ENCODE measurements at places on chromosomes 6 and 20.

- DNase-seq = peak; percentile 44
Observed at GRCh38 chr6:160513836-160514235, 150.2 kb downstream of the LPA start.

DNA sequence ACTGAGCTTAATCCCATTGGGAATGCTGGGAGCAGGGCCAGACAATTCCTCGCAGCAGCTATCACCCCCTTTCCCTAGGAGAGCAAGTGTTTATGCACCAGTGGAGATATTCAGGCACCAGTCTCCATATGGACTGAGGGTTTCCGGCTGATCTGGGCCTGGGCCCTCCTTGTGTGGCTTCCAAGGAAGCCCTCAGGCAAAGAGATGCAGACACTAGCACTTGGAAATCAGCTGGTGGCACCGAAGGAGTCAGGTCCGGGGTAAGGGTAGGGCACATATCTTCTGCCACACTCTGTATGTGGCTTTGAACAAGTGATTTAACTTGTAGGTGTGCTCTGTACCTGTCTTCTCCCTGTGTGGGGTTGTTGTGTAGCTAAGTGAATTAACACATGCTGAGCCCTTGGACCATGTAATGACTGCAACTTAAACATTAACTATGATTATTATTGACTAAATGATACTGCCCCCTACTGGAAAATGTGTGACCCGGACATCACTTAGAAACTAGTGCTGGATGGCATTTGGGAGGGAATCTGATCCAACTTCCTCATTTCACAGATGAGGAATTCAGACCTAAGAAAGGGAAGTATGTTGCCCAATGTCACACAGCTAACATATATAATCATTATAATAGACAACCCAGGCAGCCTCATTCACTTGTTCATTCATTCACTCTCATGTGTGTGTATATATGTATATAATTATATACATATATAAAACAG lies 19.3 kb upstream of the WFDC2 start:
- peak; percentile 62 for DNase-seq

- peak; percentile 48 for DNase-seq
Observed at GRCh38 chr6:148926478-148926877, 179.6 kb downstream of the UST start.

DNA sequence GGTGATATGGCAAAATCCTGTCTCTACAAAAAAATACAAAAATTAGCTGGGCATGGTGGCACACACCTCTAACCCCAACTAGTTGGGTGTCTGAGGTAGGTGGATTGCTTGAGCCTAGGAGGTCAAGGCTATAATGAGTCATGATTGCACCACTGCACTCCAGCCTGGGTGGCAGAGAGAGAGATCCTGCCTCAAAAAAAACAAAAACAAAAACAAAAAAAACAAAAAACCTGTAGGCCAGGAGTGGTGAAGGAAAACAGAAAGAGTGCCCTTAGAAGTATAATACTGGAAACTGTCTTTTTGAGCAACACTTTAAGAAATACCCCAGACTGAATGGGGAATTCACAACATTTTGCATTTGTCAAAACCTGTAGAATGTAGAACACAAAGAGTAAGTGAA lies 85.3 kb downstream of the JARID2 start:
- peak; percentile 67 for DNase-seq

DNA sequence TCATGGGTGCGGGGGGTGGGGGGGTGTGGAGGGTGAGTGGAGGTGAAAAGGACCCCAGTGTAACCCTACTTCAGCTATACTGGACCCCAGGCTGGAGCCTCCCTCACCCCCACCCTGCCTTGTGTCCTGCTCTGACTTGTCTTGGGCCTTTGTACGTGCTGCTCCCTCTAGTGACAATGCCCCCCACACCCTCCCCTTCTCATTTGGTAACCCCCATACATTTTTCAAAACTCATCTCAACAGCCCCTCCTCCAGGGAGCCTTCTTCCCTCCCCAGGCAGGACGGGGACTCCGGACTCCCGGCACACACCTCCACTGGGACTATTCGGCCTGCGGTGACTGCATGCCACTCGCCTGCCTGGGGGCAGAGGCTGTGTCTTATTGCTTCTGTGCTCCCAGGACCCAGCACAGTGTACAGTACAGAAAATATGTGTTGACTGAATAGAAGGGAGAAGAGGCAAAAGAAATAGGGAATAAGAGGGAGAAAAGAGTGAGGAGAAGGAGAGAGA lies 108.2 kb downstream of the VEGFA start:
- DNase-seq = no peak

DNA sequence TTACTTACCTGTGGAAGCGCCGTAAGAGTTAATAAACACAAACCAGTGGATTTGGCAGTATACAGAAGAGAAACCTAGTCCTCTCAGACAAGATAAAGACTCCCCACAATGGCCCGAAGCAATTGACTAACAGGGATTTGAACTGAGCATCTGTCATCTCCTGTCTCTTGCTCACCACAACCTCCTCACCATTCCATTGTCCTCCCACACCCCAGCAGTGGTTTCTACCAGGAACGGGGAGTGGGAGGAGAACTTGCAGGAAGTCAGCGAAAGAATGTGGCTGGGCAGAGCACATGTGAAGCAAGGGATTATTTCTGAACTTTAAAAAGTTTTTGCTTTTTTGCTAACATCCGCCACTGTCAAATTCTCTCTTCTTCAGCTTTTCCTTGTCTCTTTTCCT lies 24.6 kb upstream of the TAAR1 start:
- peak; percentile 90 for DNase-seq

DNA sequence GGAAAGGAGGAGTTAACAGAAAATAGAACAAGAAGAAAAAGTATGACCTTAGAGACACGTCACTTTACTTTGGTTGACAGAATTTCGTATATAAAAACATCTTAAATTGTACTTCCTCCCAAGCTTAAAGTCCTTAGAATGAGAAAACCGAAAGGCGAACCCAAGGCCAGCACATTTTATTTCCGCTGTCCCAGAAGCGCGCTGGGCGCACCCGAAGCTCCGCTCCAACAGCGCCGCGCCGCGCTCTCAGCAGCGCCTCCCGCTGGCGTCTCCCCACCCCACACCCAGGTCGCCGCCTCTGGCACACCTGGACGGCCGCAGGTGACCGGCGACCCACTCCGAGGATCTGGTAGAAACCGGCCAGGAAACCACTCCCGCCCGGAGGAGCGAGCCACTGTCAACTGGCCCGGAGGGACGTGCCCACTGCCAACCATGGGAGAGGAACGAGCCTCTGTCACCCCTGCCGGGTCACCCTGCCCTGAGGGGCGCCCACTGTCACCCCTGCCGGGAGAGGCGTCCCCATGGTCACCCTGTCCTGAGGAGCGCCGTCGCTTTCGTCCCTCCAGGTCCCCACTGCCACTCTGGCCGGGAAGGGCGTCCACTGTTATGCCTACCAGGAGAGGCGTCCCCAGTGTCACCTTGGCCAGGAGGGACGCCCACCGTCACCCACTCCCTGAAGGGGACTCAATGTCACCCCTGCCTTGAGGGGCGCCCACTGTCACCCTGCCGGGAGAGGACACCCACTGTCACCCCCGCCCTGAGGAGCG lies 824 bp downstream of the MPC1 start:
- peak; percentile 50 for DNase-seq

DNA sequence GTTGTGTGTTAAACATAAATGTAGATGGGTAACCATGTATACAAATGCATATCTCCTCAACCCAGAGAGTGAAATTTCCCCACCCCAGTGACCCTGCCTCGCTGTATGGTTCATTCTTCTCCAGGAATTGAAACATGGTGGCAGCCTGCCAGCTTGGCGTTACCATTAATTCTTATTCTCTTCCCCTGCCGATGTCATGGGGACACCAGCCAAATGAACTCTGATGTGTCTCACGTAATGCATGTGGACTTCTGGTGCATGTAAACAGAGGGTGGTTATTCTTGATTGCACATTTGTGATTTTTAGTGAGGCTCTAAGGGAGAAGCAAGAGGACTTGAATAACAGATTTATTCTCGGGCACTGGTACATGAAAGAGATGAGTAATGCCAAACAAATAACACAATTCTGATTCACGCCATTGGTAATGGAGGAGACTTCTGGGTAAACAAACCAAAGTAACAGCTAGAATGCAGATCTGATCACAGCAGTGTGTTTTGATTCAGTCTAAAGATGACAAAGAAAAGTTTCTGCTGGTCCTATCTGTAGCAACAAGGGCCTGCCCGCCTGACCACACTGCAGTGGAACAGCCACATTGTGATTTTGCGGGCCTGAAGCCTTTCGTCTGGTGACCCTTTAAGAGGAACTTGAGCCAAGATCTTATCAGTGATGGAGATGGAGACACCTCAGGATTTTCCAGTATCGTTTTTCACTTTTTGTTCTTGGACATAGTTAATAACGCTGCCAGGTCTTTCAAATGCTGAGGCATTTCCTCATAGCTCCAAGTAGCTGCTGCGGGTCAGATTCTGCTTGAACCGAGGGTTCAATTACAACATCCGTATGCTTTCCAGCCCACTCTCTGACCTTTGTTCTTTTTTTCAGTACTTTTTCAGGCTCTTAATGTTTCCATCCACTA lies 171.8 kb upstream of the AKAP12 start:
- peak; percentile 99 for DNase-seq

DNA sequence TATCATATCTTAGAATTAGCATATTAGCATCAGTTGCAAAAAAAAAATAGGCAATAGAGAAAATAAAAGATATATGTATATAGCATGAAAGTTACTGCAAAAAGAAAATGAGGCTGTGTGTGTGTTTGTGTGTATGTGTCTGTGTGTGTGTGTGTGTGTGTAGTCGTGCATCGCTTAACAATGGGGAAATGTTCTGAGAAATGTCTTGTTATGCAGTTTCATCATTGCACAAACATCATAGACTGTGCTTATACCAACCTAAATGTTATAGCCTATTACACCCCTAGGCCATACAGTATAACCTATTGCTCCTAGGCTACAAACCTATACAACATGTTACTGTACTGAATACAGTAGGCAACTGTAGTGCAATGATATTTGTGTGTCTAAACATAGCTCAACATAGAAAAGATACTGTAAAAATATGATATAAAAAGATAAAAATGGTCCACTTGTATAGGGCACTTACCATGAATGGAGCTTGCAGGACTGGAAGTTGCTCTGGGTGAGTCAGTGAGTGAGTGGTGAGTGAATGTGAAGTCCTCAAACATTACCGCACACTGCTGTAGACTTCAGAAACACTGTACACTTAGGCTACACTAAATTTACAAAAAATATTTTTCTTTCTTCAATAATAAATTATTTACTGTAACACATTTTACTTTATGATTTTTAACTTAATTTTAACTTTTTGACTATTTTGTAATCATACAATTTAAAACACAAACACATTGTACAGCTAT lies 805.1 kb downstream of the KIF16B start:
- peak; percentile 47 for DNase-seq

- DNase-seq = no peak
Observed at GRCh38 chr20:61119794-61120410, 132.2 kb upstream of the CDH4 start.

DNA sequence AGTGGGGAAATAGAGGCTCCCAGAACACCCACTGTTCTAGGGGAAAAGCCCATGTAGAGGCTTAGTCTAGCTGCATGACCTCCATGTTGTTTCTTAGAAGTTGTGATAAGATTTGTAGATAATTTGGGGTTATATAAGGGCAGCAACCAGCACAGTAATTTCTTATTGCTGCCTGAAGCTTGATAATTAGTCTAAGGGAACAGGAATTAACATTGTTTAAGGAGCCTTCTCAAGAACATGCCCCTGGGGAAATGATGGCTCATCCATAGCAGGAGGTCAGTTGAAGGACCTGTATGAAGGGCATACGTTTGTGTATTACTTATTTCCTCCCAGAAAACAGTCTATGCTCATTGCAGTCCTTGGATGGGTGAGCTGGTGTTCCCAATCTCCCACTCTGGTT lies 170.7 kb upstream of the SCGN start:
- DNase-seq = no peak

GRCh38 chr20:51570739-51571459 lies 28.4 kb upstream of the NFATC2 start:
- no peak for DNase-seq

DNA sequence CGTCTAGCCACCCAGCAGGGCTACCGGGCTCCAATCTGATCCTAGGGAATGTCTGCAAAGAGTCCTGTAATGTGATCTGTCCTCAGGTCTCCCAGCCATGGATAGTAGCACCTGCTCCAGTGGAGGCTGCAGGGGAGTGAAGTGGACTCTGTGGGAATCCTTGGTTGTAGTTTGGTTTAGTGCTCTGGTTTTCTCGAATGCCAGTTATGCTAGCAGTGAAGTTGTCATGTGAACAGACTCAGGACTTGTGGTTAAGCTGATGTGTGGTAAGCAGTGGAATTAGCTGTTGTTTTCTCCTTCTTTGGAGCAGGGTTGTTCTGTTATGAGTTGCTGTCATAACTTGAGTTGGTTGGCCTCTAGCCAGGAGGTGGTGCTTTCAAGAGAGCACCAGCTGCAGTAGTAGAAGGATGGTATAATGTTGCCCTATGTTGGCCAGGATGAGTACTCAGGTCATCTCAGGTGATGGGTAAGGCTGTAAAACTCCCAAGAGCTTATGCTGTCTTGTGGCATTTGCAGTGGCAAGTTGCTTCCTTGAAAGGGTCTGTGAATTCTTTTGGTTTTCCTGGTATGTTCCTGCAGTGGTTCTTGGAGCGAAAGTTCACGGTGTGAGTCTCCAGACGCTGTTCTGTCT lies 390.2 kb downstream of the UTRN start:
- DNase-seq = peak; percentile 66

DNA sequence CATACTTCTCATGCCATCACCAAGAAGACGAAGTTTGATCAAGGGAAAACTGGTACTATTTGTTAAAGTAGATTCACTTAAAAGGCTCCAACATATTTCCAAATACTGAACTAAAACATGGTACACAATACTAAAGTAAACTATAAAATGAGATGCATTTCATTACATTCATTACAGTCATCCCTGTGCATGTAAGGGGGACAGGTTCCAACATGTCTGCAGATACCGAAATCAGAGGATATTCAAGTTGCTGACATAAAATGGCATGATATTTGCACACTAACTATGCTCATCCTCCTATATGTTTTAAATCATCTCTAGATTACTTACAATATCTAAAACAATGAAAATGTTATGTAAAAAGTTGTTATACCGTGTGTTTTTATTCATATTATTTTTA lies 893.9 kb upstream of the MANEA start:
- peak; percentile 93 for DNase-seq

- DNase-seq = no peak
Observed at GRCh38 chr6:82957171-82957867, 108.3 kb downstream of the UBE3D start.

DNA sequence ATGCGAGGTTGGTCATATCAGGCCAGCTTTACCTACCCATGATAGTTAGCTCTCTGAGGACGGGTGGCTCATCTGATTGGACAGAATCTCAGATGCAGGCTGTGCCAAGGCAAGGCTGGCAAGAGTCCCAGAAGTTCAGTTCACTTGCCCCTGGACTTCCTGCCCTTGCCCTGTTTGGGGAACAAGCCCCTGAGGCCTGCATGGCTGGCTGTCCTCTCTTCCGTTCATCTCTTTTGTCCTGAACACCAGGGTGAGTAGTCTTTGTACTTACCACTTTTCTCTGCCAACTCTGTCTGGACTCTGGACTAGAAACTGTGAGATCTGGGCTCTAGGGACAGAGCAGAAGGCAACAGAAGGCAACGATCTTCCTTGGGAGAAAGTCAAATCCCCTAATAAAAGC lies 769.9 kb downstream of the QKI start:
- DNase-seq = no peak

Measured in bronchial epithelial cell (primary cell).